Femur (tissue), 1 donor: ENCODE measurements at places on chromosomes 3 and 15.

DNA sequence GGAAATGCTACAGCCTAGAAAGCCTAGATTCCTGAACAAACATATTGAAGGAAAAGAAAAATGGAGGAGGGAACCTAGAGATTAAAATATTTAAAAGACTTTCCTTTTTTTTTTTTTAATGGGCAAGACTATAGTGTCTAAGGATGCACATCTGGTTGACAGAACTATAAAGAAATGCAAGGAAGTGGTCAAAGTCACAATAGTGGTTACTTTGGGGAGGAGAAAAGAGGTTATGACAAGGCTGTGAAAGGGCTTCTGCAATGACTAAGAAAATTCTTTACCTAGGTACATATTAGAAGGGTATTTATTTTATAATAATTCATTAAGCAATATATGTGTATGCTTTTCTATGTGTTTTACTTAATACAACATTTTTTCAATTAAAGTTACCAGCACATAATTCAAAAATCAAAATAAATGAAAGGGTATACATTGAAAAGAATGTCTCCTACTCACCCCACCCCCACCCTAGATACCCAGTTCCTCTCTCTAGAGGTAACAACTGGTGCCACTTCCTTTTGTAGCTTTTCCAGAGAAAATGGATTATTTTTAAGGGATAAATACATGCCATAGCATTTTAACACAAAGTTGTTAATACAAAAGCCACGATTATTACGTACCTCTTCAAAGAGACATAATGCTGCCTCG lies 70.1 kb downstream of the HERC1 start:
- DNase-seq: no peak

GRCh38 chr3:126807795-126808194 lies 103.8 kb downstream of the CHCHD6 start:
- no peak for DNase-seq

DNA sequence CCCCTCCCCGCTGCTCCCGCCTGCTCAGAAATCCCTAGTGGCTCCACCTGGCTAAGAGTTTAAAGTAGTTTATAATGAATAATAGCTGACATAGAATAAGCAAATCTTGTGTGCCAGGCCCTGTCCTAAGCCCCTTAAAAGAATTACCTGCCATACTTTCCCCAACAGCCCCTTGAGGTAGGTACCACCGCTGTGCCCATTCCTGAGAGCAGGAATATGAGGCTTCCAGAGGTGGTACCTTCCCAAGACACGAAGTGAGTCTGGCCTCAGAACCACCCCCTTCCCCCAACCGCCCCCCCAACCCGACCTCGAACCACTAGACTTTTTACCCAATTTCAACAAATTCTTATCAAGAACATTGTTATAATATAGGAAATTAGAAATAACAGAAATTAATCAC lies 1.2 kb downstream of the ABHD6 start:
- no peak for DNase-seq

GRCh38 chr3:184354121-184354728 lies 7.2 kb downstream of the CLCN2 start:
- no peak for DNase-seq

DNA sequence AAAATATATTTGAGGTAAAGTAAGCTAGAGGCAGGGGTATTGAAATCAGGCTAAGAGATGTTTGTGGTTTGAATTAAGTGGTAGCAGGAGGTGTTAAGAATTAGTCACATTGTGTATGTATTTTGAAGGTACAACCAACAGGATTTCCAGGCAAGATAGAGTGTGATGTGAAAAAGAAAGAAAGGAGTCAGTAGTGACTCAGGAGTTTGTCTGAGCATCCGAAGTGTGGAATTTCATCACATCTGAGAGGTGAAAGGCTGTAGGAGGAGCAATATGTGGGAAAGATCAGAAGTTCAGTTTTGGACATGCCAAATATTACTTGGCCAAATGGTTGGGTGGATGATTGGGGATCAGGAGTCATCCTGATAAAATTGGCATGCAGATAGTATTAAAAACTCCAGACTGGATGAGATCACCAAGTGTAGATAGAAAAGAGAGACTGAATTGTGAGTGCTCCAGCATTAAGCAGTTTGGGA lies 32.1 kb upstream of the EBLN2 start:
- no peak for DNase-seq

- DNase-seq: no peak
Measured at GRCh38 chr15:48307586-48307985, 23.6 kb upstream of the DUT start.

DNA sequence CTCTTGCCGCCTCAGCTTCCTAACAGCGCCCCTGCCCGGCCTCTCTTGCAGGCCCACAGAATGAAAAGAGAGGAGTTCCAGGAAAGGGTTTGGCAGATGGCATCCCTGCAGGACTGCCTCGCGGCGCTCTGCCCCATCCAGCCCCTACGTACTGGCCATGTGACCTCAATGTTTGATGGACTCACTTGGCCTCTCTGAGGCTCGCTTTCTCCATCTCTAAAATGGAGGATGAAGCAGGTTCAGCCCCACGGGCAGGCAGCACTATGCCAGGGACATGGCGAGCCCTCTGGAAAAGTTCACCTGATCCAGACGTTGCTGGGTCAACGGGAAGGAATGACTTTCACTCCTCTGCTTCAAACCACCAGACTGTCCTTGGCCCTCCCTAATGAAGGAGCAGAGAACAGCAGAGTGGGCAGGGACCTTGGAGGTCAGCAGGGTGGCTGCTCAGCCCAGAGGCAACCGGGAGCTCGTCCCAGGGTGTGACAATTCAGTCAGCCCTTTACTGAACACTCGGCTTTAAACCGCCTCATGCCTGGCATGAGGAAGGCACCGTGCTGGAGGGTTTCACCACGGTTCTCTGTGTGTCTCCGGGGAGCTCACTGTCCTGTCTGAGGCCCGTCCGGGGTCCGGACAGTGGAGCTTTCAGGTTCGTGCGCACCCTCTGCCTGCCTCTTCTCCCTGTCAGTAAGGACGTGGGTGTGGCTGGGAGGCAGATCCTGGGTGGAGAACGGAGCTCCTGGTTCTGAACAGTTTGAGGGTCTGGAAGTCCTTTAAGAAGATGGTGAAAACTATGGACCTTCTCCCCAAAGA lies 101.3 kb downstream of the LINGO1 start:
- DNase-seq: no peak

GRCh38 chr3:196149375-196149774 lies 61.8 kb downstream of the ZDHHC19 start:
- DNase-seq: no peak

DNA sequence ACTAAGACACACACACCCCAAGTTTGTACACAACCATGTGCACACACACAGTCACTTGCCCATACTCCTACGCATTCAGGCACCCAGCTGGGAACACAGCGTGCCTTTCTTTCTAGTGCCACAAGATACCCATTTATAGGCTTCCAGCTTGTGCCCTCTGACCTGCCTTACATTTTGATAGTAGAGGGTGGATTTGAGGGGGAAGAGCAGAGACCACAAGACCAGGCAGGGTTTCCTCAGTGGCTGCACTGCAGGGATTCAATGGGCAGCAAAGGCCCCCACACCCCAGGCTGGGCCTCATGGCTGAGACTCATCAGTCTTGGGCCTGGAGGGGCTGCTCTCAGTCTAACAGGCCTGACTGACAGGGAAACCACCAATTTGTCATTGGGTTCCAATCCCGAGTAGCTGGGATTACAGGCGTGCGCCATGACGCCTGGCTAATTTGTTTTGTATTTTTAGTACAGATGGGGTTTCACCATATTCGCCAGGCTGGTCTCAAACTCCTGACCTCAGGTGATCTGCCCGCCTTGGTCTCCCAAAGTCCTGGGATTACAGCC lies 18.8 kb upstream of the ANKDD1A start:
- DNase-seq: no peak

DNA sequence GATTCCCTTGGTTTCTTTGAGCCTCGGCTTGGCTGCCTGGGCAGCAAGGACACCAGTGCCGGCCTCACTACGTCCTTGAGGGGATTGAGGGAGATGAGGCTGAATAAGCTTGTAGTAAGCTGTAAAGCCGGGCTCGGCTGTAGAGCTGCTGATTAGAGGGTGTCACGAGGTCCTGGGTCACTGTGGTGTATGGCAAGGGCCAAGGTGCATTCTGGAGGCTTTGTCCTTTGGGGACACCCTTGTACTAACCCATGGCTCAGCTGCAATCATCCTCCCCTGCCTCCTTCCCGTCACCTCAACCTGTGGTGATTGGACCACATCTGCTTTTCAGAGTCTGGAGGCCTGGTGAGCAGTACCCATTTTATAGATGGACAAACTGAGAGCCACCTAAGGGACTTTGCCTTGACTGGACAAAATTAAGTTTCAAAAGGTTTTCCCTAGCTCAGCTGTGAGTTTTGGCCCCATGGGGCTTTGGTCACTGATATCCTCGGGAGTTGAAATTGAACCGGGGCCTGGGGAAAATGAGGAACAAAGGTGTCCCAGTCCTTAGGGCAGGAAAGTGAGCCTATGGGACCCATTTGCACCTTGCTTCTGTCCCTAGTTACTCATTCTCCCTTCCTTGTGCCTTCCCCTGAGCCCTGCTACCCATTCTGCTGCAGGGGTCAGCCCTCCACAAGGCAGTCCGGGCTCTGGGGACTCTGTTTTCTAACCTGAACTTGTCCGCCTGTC lies 2.4 kb downstream of the SLC6A6 start:
- no peak for DNase-seq

DNA sequence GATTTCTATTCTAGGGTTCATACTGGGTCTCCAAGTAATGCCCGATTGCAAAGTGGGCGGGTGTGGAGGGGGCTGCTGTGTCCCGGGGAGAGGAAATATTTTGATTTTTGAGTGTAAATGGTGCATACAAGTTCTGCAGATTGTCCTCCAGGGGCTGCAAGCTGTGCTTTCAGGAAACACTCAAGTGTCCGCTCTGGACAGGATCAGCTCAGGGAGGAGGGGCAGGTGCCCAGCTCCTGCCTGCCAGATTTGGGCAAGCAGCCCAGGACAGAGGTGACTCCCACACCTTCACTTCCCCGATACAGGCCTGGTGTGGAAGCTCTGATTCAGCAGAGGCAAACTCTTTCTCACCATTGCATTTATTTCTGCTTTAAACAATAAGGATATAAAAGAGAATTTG lies 142.7 kb downstream of the ALDH1A2 start:
- peak; percentile 46 for DNase-seq

DNA sequence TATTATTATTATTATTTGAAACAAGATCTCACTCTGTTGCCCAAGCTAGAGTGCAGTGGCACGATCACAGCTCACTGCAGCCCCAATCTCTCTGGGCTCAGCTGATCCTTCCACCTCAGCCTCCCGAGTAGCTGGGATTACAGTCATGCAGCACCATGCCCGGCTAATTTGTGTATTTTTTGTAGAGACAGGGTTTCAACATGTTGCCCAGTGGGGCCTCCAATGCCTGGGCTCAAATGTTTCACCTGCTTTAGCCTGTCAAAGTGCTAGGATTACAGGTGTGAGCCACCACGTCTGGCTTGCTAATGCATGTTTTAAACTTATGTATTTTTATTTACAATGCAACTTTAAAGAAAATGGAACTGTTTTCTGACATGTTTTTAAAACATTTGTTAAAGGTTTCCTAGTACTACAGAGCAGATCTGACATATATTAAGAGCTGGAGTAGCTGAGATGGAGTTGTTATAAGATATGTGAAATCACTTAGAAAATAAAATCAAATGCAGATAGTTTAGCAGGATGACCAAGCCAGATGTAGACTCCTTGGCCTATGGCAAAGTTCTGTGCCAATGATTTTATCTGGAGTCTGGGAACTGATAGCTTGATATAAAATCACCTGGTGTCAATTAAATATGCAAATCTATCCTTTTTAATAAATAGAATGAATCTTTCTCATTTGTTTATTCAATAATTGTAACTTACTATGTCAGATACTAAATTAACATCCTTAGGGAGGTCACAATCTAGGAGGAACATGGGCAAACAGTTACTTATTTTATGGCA lies 310.1 kb upstream of the NAALADL2 start:
- DNase-seq: no peak

- no peak for DNase-seq
Measured at GRCh38 chr3:123947482-123947881, 13.5 kb downstream of the CCDC14 start.

- no peak for DNase-seq
Measured at GRCh38 chr3:136106101-136106500, 90.0 kb downstream of the MSL2 start.

DNA sequence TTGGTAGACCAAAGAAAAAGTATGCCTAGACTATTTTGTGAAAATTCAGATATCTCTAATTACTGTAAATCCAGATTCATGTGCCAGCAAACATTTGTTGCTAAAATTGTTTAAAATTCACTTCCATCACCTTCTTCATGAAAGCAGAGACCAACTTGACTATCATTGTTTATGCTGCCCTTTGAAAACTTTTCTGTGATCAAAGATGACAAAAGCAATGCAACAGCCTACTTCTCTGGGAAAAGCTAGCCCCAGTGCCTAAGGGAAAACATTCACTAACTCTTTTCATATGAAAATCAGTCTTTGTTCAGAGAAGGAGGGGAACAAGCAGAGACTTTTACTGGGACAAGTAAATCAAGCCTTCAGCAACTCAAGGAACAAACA lies 178.0 kb upstream of the P2RY1 start:
- no peak for DNase-seq

DNA sequence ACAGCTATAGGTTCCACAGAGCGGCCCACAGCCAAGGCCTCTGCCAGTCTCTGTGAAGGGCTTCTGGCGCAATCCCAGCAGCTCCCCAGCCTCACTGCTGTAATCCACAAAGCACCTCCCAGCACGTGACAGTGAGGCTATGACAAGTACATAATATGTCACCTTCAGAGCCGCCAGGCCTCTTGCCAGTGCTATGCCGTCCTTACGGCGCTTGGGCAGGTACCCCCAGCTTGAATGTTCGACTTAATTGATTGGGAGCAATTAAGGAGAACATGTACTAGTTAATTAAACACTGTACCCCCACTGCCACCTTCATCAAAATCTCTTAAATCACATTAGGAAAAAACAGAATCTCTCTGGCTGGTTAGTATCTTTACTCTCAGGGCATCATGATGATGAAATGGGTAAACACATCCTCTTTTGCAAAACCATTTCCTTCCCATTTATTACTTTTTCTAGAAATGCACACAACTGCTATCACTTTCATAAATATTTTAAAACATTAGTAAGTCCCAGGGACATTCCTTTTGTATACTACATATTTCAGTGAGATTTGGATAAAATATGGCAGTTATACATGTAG lies 169.9 kb downstream of the XXYLT1 start:
- DNase-seq: peak; percentile 65

GRCh38 chr3:48112813-48113212 lies 75.4 kb downstream of the CDC25A start:
- DNase-seq: no peak

- DNase-seq: no peak
Measured at GRCh38 chr15:88881775-88882174, 13.6 kb downstream of the HAPLN3 start.

DNA sequence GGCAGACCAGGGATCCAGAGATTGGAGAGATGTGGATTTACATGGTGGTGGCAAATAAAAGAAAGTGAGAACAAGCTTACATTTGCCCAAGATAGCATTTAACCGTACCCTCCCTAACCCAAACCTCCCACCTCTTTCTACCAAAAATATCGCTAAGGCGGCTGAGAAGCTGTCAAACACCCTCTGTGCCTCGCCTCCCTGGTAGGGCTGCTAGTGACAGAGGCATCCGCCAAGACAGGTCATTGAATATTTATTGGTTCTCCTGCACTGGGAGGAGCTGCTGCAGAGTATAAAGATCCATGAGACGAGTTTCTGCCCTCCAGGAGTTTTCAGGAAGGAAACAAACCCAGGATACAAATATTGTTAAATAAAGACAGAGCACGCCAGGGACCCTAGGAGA lies 107.3 kb upstream of the TMC3 start:
- DNase-seq: no peak

GRCh38 chr15:93028632-93029213 lies 60.3 kb downstream of the RGMA start:
- peak; percentile 90 for DNase-seq
